Aorta (tissue), 5 donors: ENCODE measurements at places on chromosomes 7 and 10. TPM values are rescaled to one million over a fixed set of nuclear protein-coding genes. Genes with fewer than 3 reads are reported as not detected.

GRCh38 chr7:158139499-158139898 lies 448.1 kb downstream of the PTPRN2 start:
- peak; percentile 54 for DNase-seq

DNA sequence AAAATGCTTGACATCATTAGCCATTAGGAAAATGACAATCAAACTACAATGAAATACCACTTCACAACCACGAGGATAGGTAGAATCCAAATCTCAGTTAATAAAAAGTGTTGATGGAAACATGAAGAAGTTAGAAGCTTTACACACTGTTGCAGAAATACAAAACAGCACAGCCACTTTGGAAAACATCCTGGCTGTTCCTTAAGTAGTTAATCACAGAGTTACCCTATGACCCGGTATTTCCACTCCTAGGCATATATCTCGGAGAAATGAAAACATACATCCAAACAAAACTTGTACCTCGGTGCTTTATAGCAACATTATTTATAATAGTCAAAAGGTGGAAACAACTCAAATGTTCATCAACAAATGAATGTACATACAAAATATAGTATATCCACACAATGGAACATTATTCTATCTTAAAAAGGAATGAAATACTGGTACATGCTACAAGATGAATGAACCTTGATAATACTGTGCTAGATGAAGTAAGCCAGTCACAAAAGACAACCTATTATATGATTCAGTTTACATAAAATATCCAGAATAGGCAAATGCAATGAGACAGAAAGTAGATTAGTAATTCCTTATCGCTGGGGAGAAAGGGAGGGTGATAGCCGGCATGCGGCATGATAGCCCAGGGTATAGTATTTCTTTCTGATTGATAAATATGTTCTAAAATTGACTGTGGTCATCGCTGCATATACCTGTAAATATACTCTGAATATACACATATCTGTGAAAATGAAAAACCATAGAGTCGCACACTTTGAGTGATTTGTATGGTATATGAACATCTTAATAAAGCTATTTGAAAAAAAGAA lies 1.9 kb downstream of the VWDE start:
- DNase-seq: no peak

- DNase-seq: no peak
Observed at GRCh38 chr7:54705436-54705835, 53.6 kb downstream of the SEC61G start.

DNA sequence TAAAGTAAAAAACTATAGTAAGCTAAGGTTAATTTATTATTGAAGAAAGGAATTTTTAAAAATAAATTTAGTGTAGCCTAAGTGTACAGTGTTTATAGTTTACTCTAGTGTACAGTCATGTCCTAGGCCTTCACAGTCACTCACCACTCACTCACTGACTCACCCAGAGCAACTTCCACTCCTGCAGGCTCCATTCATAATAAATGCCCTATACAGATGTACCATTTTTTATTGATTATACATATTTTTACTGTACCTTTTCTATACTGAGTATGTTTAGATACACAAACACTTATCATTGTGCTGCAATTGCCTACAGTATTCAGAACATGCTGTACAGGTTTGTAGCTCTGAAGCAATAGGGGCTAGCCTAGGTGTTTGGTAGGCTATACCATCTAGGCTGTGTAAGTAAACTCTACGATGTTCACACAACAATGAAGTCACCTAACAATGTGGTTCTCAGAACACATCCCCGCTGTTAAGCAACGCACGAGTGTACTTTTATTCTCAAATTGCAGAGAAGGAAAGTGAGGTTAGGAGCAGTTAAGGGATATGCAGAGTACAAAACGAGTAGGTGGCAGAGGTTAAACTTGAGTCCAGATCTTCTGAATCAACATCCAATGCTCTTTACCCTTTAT lies 38.9 kb upstream of the PLCE1 start:
- DNase-seq: no peak

DNA sequence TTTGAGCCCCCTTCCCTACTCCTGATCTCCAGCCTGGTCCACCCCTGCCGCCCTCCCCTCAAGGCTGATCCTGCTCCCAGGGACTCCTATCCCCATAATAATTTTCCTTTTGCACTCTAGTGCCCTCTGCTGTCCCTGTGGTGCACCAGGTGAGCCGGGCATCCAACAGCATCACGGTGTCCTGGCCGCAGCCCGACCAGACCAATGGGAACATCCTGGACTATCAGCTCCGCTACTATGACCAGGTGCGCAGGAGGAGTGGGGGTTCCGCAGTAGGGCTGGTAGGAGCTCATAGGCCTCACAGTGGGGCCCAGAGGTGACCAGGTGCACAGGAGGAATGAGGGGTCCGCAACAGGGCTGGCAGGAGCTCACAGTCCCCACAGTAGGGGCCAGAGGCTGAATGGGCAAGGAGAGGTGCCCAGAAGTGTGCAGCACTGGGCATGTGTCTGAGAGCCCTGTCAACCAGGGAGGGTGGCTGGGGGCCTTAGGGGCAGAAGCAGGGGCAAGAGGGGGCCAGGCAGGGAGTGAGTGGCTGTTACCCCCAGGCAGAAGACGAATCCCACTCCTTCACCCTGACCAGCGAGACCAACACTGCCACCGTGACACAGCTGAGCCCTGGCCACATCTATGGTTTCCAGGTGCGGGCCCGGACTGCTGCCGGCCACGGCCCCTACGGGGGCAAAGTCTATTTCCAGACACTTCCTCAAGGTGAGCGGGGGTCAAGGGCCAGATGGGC lies 11.7 kb downstream of the EPHB6 start:
- no peak for DNase-seq

DNA sequence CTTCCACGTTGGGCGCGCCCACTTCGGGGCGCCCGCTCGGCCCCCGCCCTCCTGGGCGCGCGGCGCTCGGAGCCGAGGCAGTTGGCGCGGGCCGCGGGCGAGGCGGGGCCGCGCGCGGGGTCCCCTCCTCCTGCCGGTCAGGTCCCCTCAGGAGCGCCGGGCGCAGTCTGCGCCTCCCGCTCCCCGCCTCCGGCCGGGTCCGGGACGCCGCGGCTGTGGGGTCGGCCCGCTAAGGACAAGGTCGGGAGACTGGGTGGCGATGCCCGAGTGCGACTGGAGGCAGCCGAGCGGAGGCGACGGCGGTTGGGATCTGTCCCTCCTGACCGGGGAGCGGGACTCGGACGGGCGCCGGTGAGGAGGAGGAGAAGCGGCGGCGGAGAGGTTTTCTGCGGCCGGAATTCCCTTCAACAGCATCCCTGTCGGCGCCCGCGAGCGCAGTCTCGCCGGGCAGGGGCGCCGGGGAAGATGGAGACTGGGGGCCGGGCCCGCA lies at the start of gene ATRNL1:
Gene ATRNL1 (plus strand): TSS at position 80 of the 490 bp plus-strand sequence. CDS start 386 bp downstream, at position 466.
- DNase-seq: peak; percentile 81

- no peak for DNase-seq
Observed at GRCh38 chr7:79820387-79820786, 314.2 kb upstream of the GNAI1 start.

- no peak for DNase-seq
Observed at GRCh38 chr7:92504563-92504962, 23.8 kb downstream of the PEX1 start.

- DNase-seq: peak; percentile 79
Observed at GRCh38 chr10:104642658-104643302, 1.7 kb downstream of the SORCS3 start.

GRCh38 chr7:55021053-55021452 lies 2.2 kb downstream of the EGFR start:
- DNase-seq: no peak

- no peak for DNase-seq
Observed at GRCh38 chr10:46028584-46029460, 1.6 kb downstream of the NCOA4 start.

DNA sequence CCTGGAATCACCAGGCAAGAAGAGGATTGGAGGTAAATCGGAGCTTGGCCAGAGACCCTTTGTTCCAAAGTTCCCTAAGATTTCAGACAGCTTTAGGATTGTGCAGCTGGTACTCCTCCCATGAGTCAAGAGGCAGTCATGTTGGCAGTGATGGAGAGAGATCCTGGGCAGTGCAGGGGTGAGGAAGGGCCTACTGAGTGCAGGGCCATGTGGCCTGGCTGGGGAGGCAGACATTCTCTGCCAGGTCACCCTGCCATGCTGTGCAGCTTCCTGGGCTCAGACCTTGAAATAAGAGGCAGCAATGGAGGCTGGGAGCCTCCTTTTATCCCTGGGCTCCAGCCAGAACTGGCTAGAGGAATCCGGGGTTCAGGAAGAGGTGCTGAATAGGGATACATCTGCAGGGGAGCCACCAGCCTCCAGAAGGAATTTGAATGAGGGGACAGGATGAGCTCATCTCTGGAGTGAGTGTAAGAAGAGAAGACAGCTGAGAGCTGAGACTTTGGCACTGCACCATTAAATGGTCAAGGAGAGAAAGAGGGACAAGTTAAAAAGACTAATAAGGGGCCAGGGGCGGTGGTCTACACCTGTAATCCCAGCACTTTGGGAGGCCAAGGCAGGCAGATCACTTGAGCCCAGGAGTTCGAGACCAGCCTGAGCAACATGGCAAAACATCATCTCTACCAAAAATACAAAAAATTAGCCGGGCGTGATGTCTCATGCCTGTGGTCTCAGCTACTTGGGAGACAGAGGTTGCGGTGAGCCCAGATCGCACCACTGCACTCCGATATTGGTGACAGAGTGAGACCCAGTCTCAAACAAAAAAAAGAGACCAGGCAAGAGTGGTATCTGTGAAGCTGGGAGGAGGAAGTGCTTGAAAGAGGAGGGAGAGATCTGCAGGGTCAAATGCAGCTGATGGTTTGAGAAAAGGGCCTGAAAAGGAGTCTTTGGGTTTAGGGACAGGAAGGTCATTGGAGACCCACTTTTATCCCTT lies 12.0 kb downstream of the SFTPD start:
- no peak for DNase-seq

DNA sequence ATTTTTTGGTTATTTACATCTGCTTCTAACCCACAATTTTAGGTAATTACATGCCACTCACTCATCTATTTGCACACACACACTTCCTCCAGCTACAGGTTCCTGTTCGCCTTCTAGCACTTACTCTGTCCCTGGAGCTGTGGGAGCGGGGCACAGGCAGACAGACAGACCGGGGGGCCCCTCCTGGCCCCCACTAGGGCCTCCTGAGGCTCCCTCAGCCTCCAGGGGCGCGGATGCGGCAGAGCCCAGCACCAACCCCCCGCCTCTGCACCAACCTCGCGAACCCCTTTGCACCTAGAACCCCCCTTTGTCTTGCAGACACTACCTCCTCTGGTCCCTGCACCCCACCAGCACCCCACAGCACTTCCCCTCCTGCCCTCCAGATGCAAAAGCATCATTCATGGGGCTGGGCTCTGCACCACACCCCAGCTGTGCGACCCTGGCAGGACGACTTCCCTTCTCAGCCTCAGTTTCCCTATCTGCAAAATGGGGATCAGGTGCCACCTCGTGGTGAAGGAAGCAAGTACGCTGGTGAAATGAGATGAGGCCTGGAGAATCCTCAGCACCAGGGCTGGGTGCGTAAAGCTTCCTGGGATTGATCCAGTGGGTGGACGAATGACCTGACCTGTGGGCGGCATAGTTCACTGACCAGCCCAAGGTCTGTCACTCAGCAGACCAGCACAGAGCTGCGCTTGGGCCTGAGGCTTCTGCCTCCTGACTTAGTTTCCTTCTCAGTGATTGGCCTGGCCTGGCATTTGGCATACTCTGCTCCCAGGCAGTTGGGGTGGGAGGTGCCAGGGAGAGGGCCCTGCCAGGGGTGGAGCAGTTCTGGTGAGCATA lies 37.9 kb downstream of the ELFN1 start:
- DNase-seq: peak; percentile 24

DNA sequence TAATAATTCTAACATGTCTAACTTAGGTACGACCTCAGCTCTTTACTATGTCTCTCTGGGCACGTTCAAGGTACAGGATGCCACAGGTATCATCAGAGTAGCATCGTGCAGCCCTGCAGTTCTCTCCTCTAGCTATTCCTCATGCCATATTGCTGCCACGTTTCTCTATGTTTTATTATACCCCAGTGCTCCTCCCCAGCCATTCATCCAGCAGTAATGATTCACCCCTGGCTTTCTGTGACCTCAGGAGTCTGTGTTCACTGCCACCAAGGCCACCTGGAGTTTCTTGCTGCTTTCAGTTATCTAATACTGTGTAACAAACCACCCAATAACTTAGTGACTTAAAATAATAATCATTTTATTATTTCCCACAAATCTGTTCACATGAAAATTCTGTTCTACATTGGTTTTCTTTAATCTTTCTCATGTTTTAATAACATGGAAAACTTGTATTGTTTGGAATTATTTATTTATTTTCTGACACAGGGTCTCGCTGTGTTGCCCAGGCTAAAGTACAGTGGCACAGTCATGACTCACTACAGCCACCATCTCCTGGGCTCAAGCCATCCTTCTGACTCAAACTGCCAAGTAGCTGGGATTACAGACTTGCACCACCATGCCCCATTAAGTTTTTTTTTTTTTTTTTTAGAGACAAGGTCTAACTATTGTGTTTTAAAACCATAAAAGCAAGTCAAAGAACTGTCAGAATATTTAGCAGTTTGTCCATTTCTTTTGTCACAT lies 21.8 kb downstream of the REEP3 start:
- no peak for DNase-seq

ELFN1 gene
- 1.2 TPM for total RNA-seq

SRGN gene
- total RNA-seq: 168 TPM

AKR1D1 gene
- not detected for total RNA-seq

MMRN2 gene
- total RNA-seq: 85.6 TPM

CHCHD2 gene
- total RNA-seq: 187 TPM

MICALL2 gene
- 70.3 TPM for total RNA-seq

SPDYE1 gene
- total RNA-seq: not detected

EBLN1 gene
- total RNA-seq: not detected

RELN gene
- total RNA-seq: 3.6 TPM
